ENCODE measurements at places on chromosomes 7 and 10.

DNA sequence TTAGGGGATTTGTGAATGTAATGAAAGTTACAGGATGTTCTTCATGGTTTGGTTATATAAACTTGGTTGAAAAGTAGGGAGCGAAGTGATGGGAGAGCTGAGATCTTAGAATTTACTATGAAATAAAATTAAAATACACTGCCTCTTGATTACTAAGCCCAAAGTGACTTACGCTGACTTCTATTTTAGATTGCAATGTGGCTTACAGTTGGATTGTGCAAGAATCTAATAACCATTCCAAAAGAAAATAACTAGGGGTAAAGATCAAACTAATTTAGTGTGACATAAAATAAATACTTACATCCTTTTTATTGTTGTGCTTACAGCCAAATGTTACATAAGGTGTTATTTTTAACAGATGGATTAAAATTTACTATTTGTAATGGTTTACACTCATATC, 15.3 kb downstream of the WNT16 start:
- DNase-seq: no peak

- no peak for DNase-seq
Measured at GRCh38 chr10:114073395-114074186, 29.9 kb downstream of the ADRB1 start.

- peak; percentile 80 for DNase-seq
Measured at GRCh38 chr7:18212758-18213157, 185.1 kb upstream of the PRPS1L1 start.

DNA sequence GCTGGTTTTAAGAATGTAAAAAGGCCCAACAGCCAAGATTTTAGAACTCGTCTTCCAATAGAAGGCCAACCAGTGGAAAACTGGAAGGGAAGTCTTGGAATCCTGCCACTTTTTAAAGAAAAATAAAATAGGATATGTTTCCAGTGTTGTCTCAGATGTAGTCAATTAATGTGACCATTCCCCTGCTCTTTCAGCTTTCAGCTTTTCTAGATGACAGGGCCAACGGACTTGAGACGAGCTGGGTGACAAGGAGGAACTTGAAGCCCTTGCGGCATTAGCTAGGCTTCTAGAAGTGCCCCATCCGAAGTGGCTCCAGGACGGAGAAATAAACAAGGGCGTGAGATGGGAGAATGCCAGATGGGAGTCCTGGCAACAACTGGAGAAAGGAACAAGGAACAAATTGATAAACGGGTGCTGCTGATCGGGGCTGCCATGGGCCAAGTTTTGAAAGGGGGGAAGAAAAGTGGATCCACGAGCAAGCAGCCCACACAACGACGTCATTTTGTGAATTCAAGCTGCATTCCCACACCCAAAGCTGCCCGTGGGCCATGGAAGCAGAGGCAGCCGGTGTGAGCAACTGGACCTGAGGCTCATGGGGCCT, 42.3 kb downstream of the CTBP2 start:
- DNase-seq: peak; percentile 89

- no peak for DNase-seq
Measured at GRCh38 chr7:157730614-157731013, 393.8 kb downstream of the DNAJB6 start.

DNA sequence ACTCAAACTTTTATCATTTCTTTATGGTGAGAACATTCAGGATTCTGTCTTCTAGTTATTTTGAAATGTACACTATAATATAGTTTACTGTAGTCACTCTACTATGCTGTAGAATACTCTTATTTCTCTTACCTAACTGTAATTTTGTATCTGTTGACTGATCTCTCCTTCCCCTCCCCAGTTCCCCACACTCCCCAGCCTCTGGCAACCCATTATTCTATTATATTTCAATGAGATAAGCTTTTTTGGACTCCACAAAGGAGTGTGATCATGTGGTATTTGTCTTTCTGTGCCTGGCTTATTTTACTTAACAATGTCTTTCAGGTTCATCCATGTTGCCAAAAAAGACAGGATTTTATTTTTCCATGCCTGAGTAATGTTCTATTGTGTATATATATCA, 71.4 kb upstream of the DYNC1I1 start:
- DNase-seq: no peak

GRCh38 chr10:15068802-15069201, 19.8 kb downstream of the ACBD7 start:
- DNase-seq: no peak

- peak; percentile 67 for DNase-seq
Measured at GRCh38 chr10:11515596-11516430, 95.6 kb downstream of the USP6NL start.

GRCh38 chr10:71436268-71437125, 39.8 kb downstream of the CDH23 start:
- no peak for DNase-seq

DNA sequence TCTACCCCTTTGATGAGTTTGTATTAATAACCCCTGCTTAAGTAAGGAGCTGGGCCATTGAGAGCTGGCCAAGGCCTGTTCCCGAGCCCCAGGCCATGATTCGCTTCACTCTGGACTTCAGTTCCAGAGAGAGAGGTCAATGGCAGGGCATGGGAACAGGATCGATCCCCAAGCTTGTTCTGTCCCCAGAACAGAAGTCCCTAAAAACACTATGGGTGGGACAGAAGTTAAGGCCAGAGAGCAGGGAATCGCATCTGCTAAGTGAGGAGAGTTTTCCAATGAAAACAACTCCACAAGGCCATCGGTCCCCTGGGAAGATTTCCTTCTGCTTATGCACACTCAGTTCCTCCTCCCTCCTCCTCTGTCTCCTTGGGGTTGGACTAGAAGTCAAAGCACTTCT, 159.6 kb downstream of the LSM5 start:
- no peak for DNase-seq

DNA sequence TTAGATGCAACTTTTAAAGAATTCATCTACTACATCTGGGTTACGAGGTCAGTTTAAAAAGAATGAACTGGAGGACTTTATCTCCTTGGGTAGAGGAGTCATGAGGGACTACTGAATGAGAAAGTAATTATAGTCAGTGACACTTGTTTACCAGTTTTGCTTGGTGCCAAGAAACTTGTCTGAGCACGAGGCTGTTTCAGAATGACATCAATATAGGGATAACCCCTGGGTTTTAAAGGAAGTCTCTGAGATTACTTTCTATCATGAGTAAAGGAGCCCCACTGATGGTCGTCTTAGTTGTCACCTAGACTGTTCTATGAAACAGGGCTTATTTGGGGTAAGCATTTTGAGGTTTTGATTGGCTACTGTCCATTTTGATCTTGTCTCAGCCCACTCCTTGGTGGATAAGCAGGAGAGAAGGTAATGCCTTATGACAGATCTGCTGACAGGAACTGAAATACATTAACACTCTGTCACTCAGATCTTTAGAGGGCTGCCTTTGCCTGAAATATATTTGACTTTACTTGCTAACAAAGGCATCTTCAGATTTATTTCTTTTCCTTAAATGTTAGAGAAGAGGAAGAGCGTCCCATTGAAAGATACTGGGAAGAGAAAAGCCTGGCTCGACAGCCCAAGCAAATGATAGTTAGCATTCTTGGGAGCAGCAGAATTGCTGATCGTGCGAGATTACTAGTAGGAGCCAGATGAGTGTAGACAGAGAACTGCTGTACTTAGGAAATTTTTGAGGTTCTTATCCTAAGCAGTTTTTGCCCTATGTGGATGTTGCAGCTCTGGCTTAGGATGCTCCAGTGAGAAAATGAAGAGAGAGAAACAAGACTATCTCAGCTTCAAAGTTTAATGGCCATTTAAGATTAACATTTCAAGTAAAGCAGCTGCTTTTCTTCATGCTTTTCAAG, 299.2 kb upstream of the LRGUK start:
- DNase-seq: no peak

DNA sequence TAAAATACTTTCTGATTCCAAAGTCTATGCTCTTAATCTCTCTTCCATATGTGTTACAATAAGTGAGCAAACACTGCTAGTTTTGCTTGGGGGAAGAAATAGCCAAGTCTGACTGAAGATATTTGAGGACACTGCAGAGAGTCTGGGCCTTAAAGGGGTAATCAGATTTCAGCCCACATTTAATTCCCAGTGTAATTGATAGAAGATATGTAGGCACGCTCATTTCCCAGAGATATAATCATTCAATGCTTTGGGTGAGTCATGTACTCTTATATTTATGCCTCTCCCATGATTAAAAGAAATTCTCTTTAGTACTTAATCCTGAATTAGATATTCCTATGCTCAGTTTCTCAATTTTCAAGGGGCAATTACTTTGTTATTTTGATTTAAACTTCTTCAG, 178.1 kb upstream of the POM121L12 start:
- DNase-seq: no peak

Measured in fibroblast of skin of scalp (primary cell).